T-helper 1 cell treated with Interleukin-12 subunit alpha and Interleukin-12 subunit beta and Interleukin-4 antibody, amounts not matched to agents 30 ng/mL and 1 ng/mL, for 36 hours (primary cell): ENCODE measurements at places on chromosomes 2 and 18. TPM values are rescaled to one million over a fixed set of nuclear protein-coding genes. Genes with fewer than 3 reads are reported as not detected.

Gene TMEM247
- not detected in 2 replicates for total RNA-seq

Gene NEUROD1
- not detected in 2 replicates for total RNA-seq

Gene ASPRV1
- total RNA-seq, result 1.1 TPM in 2 replicates

Gene SDC1
- total RNA-seq, result 0.22 TPM in 1 of 2 replicates, not detected in the other

Gene FASTKD2
- 24.0 and 25.0 TPM in 2 replicates for total RNA-seq

Gene ITGA4
- total RNA-seq, result 157 and 174 TPM in 2 replicates

Gene PLEK
- total RNA-seq, result 3.9 and 5.6 TPM in 2 replicates

Gene SERPINB7
- not detected in 2 replicates for total RNA-seq

Gene MTA3
- 25.6 and 30.3 TPM in 2 replicates for total RNA-seq

Gene NCKAP5
- total RNA-seq, result not detected in 2 replicates

Gene ADGRF3
- 2.8 and 3.9 TPM in 2 replicates for total RNA-seq

Gene NT5C1B
- total RNA-seq, result not detected in 2 replicates

Gene RFX8
- 2.8 and 4.3 TPM in 2 replicates for total RNA-seq

Gene TMEM169
- total RNA-seq, result 2.1 and 3.8 TPM in 2 replicates
